ENCODE measurements at places on chromosomes 5 and 9. TPM values are rescaled to one million over a fixed set of nuclear protein-coding genes. Genes with fewer than 3 reads are reported as not detected.

- DNase-seq: no peak
Measured at GRCh38 chr9:86843206-86843605, 104.1 kb downstream of the GAS1 start.

DNA sequence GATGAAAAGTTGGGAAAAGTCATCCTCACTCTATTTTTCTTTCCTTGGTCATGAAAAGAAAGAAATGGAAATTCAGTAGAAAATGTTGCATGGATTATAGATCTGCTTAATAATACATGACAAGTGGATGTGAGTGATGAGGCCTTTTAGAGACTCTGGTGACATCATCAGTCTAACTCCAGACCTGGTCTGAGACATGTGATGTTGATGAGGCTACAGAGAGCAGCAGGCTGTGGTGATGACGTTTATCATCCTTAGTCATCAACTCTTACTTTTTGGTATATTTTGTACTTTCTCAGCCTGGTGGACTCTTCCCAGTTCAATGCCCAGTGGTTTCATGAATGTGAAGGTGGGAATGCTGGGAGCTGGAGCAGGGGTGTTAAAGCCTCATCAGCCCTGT lies 116.4 kb downstream of the TTLL11 start:
- no peak for DNase-seq

DNA sequence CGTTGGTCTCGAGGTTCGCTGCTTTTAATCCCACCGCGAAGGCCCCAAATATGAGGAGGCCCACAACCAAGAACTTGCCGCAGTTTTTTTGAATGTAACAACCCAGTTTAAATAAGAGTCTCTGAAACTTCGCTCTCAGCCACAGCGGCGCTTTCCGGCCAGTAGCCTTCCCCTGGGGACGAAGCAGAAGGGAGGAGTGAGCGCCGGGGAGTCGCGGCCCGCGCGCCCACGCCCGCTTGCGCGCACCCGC lies 10.4 kb downstream of the PTCH1 start:
- no peak for DNase-seq

The CETN3 gene
- 79.0 TPM for polyA plus RNA-seq

The PRR16 gene
- polyA plus RNA-seq: 11.4 TPM

Data from left lung (tissue), 14 donors.